NCI-H345 (cell line): ENCODE measurements at places on chromosomes 3 and 15.

GRCh38 chr15:84785053-84785452 is 32.1 kb upstream of the ALPK3 start:
- DNase-seq: no peak

- DNase-seq: no peak
These were observed 5.8 kb downstream of the RCCD1 start for GRCh38 chr15:90960298-90961091.

GRCh38 chr15:79881668-79882067 is 15.1 kb downstream of the MTHFS start:
- no peak for DNase-seq

DNA sequence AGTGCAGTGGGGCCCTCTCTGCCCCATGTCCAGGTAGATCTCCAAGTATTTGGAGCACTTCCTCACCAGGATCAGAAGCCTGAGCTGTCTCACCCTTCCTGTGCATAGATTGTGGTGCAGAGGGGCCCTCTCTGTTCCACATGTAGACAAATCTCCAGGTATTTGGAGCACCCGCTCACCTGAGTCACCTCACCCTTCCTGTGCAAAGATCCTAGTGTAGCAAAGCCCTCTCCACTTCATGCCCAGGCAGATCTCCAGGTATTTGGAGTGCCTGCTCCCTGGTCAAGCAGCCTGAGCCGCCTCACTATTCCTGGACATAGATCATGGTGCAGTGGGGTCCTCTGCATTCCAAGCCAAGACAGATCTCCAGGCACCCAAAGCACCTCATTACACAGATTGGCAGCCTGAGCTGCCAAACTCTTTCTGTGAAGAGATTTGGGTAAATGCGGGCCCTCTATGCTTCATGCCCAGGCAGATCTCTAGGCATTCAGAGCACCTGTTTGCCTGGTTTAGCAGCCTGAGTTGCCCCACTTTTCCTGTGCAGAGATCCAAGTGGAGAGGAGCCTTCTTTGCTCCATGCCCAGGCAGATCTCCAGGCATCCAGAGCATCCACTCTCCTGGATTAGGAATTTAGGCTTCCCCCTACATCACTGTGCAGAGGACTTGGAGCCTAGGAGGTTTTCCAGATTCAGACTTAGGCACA is 249.8 kb downstream of the AGBL1 start:
- DNase-seq: no peak

- no peak for DNase-seq
These were observed 109.8 kb upstream of the UBE3A start for GRCh38 chr15:25548600-25548999.

DNA sequence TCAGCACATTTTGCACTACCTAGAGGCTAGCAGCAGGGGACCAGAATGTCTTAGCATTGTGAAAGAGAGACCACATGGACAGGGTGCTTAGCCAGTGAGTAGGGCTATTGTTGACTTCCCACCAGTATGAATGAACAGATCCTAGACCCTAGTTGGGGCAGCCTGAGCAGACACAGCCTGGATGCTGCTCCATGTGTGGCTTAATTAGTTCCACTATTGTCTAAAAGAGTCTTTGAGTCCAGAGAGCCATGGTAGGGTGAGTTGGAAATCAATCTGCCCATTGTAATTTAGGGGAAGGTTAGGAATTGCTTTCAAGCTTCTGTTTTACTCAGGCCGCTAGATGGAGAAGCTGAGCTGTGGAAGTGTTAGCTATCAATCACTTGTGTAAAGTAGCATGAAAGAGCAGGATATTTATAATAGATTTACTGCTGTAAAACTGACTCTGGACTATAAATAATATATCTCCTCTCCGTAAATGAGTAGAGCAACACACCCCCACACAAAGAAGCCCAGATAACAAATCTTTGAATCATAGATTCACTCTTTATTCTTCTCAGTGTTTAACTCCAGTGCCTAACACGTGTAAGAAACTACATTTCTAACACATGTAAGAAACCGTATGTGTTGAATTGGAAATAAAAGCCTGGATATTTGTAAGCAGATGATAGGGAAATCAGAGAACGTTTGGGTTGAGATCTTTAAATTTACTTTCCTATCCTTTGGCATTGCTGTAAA is 4.1 kb upstream of the GCSAM start:
- DNase-seq: peak; percentile 15

- no peak for DNase-seq
These were observed 30.7 kb upstream of the CSTA start for GRCh38 chr3:122294359-122294758.

DNA sequence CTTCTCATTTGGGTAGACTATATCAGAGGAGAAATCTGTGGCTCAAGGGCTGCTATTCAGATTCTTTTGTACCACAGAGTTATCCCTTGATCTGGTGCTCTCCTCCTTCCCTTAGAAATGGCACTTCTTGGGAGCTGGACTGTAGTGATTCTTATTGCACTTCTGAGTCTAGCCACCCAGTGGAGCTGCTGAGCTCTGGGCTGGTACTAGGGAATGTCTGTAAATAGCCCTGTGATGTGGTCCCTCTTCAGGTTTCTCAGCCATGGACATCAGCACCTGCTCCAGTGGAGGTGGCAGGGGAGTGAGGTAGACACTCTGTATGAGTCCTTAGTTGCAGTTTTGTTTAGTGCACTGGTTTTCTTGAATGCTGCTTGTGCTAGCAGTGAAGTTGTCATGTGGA is 1292.6 kb downstream of the SI start:
- DNase-seq: no peak

- peak; percentile 45 for DNase-seq
These were observed 647.4 kb upstream of the LMCD1 start for GRCh38 chr3:7854266-7854665.

GRCh38 chr15:82572986-82573385 is 32.7 kb upstream of the RPS17 start:
- DNase-seq: no peak

GRCh38 chr3:145191543-145191942 is 969.4 kb downstream of the PLOD2 start:
- DNase-seq: no peak

DNA sequence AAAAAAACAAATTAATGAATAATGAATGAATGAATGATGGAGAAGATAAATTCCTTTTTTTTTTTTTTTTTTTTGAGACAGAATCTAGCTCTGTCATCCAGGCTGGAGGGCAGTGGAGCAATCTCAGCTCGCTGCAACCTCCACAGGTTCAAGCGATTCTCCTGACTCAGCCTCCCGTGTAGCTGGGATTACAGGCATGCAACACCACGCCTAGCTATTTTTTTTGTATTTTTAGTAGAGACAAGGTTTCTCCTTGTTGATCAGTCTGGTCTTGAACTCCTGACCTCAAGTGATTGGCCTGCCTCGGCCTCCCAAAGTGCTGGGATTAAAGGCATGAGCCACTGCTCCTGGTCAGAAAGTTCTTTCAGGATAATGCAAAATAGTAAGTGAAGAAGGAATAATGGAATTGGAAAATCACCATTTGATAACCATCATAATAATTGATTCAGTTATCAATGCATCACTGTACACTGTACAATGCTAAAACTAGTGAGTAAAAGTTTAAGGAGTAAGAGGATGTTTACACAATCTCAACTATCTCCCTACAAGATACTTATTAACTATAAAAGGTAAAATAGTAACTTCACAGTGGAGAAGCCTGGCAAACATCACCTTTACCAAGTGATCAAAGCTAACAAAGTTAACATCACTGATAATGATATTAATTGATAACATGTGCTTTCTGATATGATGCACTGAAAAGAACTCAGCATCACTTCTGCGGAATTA is 12.3 kb upstream of the INO80 start:
- no peak for DNase-seq

- no peak for DNase-seq
These were observed 34.0 kb downstream of the DZIP3 start for GRCh38 chr3:108623504-108623903.

DNA sequence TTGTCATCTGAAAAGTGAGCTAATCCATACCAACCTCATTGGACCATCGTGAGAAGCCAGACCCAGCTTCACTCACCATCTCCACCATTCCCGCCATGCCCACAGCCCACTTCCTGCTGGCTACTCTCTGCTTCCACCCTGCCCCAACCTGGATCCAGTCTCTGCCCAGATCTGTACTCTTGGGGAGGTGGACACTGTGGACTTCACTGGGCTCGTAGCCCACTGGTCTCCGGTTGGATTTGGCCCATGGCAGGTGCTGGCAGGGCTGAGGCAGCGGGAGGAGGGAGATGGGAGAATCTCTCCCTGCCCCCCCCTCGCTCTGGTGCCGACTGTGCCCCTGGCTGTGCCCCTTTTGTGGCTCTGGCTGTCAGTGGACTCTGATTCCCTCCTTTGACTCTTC is 193.8 kb downstream of the ABHD5 start:
- no peak for DNase-seq

- peak; percentile 12 for DNase-seq
These were observed 179.4 kb downstream of the GBE1 start for GRCh38 chr3:81581966-81582599.

GRCh38 chr3:134854254-134854653 is 59.2 kb downstream of the EPHB1 start:
- DNase-seq: no peak

DNA sequence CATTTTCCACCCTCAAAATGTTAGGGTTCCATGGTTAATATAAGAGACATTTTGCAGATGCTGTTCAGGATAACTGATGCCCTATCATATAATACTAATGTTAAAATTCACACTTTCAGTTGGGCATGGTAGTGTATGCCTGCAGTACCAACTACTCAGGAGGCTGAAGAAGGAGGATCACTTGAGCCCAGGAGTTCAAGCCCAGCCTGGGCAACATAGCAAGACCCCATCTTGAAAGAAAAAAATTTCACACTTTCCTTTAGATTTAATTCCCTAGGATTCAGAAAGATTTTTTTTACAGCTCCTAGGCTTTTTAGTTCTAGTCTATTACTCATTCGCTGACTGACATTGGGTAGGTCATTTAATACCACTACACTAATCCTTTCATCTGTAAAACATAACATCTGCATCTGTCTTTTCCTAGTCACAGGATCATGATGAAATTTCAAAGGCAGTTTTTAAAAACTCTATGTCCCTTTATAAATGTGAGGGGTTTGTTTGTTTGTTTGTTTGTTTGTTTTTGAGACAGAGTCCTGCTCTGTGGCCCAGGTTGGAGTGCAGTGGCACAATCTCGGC is 103.7 kb downstream of the MYO5A start:
- DNase-seq: no peak

DNA sequence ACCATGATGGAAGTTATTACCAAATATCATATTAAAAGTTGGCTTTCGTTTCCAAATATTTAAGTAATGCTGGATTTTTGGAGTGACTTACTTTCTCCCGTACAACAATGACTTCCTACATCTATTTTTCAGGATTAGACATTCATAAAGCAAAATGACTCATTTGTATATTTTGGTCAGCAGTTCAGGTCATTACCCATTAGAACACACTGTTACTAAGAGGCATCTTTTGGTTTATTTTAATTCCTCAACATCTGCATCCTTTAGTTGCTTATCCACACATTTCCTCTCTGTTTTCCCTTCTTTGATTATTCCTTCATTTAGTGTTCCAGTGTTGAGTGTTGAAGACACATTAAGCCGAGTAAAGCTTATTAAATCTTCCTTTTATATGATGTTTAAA is 348.2 kb downstream of the NAALADL2 start:
- no peak for DNase-seq

DNA sequence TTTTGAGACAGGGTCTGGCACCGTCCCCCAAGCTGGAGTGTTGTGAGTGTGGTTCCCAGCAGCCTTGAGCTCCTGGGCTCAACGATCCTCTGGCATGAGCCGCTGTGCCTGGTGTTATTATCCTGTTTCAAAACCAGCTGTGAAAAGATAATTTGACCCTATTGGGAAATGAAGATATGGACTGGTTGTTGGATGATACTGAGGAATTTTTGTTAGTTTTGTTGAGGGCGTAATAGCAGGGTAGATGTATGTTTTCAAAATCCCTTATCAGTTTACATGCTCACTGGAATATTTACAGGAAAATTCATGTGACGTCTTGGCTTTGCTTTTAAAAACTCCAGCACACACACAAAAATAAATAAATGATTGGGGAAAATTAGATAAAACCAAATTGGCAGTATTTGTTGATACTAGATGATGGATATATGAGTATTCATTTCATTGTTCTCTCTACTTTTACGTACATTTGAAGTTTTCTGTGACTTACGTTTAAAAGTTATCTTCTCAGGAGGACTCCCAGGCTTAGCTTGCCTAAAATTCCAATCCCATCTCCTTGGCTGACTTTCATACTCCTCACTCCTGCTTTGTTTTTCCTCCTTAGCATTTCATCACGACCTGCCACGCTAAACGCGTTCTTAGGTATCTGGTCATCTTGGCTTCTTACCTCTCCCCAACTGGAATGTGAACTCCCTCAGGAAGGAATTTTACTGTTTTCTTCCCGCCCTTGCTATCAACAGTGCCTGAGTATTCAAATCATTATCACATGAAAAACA is 56.8 kb upstream of the TFRC start:
- DNase-seq: no peak

GRCh38 chr15:39442898-39443297 is 138.0 kb upstream of the THBS1 start:
- DNase-seq: no peak

- no peak for DNase-seq
These were observed 41.3 kb downstream of the ARNT2 start for GRCh38 chr15:80445300-80446041.

- DNase-seq: no peak
These were observed 3.1 kb downstream of the PARP3 start for GRCh38 chr3:51945031-51945840.

DNA sequence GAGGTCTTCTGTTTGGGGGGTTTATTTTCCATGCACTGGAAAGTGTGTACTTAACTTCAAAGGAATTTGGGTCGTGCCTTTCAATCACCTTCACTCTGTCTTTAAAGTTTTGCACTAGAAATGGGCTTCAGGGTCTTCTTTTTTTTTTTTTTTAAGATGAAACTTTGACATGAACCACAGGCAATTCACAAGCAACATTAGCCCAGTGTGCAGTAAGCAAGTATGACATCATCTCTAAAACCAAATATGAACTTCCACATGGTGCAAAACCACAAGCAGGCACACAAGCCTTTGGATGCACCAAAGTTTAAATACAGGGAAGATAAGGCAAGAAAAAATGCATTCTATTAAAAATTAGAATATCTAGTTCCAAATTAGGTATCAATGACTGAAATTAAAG is 381.9 kb downstream of the ERC2 start:
- DNase-seq: no peak

- DNase-seq: no peak
These were observed 33.0 kb upstream of the ANKDD1A start for GRCh38 chr15:64878705-64879104.

DNA sequence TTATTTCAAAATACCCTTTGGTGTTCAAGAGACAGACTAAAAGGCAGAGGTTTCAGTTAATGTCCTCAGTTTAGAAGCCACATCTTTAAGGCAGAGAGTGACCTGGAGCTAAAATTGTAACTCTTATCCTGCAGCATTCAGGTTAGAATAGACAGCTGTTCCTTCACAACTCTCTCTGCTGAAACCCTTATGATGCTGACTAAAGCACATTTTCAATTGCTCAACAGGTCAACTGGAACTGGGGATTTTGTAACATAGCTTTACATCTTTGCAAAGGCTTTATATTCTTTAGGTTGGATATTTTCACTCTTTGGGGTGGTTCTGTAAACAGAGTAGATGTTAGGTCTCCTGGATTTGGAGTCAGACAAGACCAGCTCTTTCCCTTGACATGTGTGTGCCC is 20.3 kb upstream of the PLSCR4 start:
- DNase-seq: no peak

GRCh38 chr15:79994615-79995014 is 23.6 kb upstream of the BCL2A1 start:
- no peak for DNase-seq

GRCh38 chr3:68436619-68437401 is 495.5 kb downstream of the TAFA4 start:
- no peak for DNase-seq

GRCh38 chr3:171950373-171950772 is 89.0 kb upstream of the FNDC3B start:
- no peak for DNase-seq

GRCh38 chr3:154161806-154162205 is 40.6 kb downstream of the ARHGEF26 start:
- DNase-seq: no peak
